Glomerular endothelial cell (primary cell): ENCODE measurements at places on chromosomes 7 and 10. TPM values are rescaled to one million over a fixed set of nuclear protein-coding genes. Genes with fewer than 3 reads are reported as not detected.

- no peak for DNase-seq
Observed at GRCh38 chr10:130743751-130744271, 567.7 kb downstream of the TCERG1L start.

- no peak for DNase-seq
Observed at GRCh38 chr7:155815332-155816191, 3.3 kb upstream of the SHH start.

- DNase-seq, result peak; percentile 93
Observed at GRCh38 chr10:104300736-104301292, 31.8 kb downstream of the GSTO2 start.

The DGKI gene
- 1.4 and 6.2 TPM in 2 replicates for total RNA-seq

The ZP3 gene
- 1.1 and 4.0 TPM in 2 replicates for total RNA-seq

The BMS1 gene
- 19.0 and 20.5 TPM in 2 replicates for total RNA-seq

DNA sequence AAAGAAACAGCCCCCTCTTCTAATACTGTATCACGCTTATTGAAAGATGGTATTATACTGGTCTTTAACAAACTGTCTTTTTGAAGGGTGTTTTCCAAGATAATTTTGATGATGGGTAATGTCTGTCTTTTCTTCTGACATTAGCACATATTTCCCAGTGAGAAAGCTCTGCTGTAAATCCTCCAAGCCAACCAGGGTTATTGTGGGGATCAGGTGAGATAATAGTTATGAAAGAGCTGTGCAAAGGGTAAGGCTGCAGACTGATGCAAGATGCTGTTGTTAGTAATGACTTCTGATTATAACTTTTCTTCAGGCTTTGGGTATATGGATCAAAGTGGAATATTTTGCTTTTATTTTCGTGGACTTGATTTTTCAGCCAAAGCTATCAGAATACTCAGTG, 581.7 kb downstream of the REEP3 start:
- DNase-seq, result no peak

DNA sequence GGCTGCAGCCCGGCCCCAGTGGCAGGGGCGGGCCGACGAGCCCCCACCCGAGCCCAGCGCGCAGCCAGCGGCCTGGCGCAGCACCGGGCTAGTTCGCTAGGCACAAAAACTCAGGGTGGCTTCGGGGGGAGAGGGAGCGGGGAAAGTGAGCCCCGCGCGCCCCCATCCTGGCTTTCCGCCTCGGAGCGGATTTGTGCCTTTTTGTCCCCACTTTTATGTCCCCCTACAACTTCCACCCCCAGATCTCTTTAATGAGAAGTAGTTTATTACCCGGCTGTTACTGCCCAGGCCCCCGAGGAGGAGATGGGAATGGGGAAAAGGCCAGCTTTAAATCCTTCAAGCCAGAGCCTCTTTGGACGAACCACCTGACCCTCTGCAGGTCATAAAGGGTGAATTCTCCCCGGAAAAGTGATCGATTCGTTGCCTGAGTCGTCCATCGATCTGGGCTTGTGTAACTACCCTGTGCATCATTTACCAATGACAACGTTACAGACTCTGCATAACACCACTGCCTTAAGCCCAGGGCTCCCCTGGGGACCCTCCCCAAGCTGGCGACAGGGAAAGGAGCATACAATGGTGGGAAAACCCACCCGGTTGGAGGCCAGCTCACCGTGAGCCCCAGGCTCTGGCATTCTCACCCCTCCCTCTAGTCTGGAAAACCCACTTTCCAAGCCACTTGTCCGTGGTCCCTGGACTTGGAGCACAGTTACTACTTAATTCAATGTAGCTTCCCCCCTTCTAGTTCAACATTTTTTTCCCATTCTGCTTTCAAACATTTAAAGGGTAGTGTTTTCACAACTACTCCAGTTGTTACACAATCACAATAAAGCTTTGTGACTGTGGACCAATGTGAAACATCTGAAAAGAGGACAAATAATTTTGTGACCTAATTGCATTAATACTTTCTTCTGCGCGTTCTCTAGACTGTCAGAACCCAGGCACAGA, 748 bp upstream of the SH3PXD2A start:
- no peak for DNase-seq

DNA sequence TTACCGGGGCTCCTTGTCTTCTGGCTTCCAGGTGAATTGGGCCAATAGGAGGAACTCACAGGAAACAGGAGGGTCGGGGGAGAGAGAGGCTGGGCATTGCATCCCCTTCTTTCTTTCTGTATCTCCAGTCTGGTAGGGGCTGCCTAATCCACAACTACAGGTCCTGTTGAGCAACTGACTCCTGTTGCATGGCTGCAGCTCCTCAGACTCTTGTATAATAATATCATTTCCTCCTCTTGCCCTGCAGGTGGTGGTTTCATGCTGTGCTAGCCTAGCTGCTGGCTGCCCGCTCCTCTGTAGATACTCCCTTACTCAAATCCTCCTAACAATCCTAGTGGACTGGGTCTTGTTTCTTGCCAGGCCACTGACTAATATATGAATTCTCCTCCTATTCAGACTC, 276.5 kb upstream of the SMIM30 start:
- DNase-seq, result no peak

The SLC39A12 gene
- total RNA-seq, result not detected in 2 replicates

The FAM149B1 gene
- 15.0 and 16.5 TPM in 2 replicates for total RNA-seq

The ZNF394 gene
- total RNA-seq, result 19.0 and 39.2 TPM in 2 replicates

The DHX32 gene
- total RNA-seq, result 52.0 and 63.9 TPM in 2 replicates

- DNase-seq, result no peak
Observed at GRCh38 chr7:2564970-2565540, 6.3 kb downstream of the IQCE start.

DNA sequence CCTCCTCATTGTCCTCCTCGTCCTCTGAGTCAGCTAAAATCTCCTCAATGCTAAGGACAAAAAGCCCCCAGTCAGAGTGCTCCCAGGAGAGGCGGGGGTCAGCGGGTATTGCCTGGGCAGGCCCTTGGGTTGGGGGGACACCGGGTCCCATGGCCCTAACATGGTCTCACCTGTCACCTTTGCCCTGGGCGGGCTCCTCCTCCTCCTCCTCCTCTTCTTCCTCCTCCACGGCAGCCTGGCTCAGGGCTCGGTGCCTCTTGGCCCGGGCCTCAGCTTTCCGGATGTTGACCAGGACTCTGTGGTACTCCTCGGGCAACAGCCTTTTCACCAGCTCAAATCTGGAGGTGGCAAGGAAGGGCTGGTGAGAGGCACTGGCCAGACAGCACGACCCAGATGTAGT, 32.0 kb upstream of the FRAT2 start:
- DNase-seq, result no peak

The LAMB1 gene
- total RNA-seq, result 458 and 732 TPM in 2 replicates

The LIPK gene
- total RNA-seq, result not detected in 2 replicates

DNA sequence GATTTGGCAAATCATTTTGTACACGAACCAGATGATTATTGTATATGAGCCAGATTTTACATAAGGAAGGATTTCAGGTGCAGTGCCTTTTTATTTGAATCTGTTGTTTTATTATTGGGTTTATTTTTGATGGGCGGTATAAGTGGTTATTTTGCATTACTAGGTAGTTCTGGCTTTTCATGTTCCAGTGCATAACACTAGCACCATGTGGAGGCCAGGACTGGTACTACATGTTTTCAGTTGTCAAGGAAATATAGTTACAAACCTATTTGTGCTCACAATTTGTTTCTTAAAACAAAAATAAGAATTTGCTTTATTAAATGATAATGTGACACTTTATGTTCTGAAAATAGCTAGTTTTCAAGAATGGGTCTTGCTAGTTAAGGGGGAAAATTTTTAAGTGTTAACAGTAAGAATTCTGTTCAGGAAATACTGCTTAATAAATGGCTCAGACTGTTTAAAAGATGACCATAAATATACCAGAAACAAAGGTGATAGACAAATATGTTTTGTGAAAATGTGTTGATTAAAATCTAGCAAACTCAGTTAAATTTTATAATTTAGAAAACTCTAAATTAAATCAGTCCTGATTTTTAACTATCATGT, 7.1 kb upstream of the SEMA3E start:
- peak; percentile 25 for DNase-seq

DNA sequence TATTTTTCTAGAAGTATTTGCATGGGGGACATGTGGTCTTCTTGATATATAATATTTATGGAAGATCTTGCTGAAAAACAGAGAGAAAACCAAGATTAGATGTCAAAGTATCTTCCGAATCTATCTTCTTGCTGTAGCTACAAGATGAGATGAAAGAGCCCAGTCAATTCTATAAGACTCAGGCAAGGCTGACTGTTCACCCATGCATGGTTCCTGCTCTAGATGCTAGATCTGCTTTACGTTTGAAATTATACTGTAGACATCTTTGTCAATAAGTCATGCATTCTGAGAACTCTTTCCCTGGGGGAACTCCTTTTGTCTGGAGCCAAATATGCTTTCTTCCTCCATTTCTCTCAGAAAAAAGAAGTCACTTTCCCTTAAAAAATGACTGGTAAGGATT, 1292.0 kb downstream of the XPNPEP1 start:
- no peak for DNase-seq

DNA sequence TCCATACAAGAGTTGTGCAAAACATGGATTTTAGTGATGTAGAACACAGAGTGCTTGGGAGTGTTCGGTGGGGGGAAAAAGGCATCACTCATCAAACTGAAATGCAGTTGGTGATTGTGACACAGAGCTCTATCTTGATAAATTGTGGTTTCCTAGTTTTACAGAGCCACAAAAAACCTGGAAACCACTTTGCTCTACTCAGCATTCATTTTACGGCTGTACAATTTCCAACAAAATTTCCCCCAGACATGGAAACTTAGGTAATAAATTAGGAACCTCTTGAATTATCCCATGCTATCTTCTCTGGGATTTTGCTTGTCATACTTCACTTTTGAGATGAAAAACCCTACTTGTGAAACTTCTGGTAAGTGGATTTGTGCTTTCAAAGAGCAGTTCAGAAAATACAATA, 614.9 kb upstream of the FZD8 start:
- DNase-seq, result no peak

GRCh38 chr7:124338861-124339260, 306.0 kb upstream of the TMEM229A start:
- no peak for DNase-seq

- DNase-seq, result no peak
Observed at GRCh38 chr10:46992803-46993561, 81.8 kb downstream of the PTPN20 start.

DNA sequence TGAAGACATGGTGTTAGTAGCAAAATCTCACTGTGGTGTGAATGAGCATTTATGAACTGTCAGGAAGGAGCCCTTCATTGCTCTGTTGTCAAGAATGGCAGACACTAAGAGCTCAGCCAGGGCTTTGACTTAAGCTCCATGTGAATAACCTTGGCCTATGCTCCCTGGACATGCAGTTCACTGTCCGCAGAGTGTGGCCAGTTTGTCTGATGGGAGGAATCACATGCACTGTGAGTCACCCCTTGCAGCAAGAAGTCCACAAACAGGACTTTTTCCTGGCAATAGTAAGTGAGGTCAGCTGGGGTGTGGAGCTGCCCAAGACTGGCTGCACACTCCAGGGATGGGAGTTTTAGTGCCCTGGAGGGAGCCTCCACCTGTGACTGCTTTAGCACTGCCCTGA, 49.5 kb downstream of the ZNF37A start:
- no peak for DNase-seq

DNA sequence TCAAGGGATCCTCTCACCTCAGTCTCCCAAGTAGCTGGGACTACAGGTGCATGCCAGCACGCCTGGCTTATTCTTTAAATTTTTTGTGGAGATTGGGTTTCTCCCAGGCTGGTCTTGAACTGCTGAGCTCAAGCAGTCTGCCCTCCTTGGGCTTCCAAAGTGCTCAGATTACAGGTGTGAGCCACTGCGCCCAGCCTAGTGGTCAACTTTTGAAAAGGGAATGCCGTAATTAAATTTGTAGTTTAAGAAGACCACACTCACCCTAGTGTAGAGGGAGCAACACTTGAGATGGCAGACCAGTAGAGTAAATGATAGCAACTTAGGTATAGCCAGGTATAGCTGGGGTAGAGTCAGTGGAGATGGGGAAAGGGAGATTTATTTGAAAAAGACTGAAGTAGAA, 17.6 kb downstream of the ZRANB1 start:
- no peak for DNase-seq

The UBE3C gene
- total RNA-seq, result 73.7 and 85.2 TPM in 2 replicates

DNA sequence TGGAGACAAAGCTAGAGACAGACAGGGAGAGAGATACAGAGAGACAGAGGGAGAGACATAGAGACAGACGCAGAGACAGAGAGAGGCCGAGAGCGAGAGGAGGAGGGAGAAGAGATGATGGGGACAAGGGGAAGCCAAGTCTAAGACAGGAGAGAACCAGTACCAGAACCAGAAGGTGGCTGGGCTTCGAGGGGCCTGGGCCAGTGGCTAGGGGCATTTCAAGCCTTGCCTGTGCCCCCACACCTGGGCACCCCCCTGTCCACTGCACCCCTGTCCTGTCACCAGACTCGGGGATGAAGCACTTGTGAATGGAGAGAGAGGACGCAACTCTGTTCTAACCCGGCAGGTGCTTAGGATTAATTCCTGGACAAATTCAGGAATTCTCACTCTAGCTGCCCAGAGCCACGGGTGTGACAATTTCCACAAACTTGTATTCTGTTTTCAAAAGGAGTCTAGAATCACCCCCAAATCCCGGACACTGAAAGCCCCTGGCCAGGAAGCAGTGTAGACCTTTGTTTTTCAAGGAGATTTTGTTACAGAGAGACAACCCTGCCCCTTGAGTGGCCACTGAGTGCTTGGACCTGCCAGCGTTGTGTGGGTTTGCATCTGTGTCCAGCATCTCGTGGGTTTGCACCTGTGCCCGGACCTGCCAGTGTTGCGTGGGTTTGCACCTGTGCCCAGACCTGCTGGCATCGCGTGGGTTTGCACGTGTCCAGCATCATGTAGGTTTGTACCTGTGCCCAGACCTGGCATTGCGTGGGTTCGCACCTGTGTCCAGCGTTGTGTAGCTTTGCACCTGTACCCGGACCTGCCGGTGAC, 157.3 kb downstream of the WDR37 start:
- DNase-seq, result no peak

DNA sequence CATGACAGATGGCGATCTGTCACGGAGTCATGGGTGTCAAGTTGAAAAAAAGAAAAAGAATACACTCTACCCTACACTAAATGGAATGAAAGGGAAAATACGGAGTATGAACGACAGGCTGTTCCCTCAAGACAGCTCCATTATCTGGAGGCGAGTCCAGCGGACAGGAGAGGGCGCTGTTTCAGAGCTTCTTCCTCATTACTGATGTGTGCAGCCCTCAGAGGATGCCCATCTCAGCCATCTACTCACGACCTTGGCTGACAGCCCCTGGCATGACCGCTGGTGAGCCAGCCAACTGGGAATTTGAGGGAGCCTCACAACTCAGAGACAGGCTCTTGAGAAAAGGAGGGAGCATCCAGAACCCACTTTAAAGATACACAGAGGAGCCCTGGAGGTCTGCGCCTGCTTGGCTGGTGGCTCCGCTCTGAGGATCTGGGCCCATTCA, 49.6 kb upstream of the SMNDC1 start:
- no peak for DNase-seq

GRCh38 chr10:90407131-90407530, 450.7 kb downstream of the HTR7 start:
- no peak for DNase-seq

- DNase-seq, result no peak
Observed at GRCh38 chr10:29816801-29817558, 182.2 kb upstream of the SVIL start.

- DNase-seq, result no peak
Observed at GRCh38 chr10:75932921-75933320, 501.5 kb downstream of the LRMDA start.
